GM23248 (cell line): ENCODE measurements at places on chromosomes 12 and 14.

- no peak for DNase-seq
These were observed 6.5 kb upstream of the LGMN start for GRCh38 chr14:92754966-92755365.

DNA sequence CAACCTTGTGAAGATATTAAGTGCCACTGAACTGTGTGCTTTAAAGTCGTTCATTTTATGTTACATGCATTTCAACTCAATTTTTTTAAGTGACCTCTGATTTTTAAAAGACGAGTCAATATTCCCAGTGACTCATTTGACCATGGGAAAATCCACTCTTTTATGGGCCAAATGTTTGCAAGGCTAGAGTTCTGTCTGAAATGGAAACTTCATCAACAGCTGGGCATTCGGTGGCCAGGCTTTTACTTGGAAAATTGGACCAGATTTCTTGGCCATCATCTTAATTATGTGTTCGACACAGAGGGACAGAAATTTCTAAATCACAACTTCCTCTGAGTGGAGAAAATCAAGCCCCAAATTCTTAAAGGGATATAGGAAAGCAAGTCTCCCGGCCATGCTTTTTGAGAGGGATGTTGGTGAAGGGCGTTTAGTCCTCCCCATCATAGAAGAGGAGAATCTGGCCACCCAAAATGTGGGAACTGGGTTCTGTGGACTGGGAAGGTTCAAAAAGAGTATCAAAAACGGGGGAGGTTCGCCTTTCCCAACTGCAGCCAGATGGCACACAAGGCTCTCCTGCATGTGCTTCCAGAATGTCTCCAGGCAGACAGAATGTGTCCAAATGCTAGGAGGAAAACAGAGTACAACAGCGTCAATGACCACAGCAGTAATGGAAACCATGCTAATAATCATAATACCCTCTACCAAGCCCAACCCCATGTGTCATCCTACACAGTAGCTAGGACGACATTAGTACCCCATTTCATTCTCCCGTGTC is 40.9 kb upstream of the FZD10 start:
- peak; percentile 5 for DNase-seq

DNA sequence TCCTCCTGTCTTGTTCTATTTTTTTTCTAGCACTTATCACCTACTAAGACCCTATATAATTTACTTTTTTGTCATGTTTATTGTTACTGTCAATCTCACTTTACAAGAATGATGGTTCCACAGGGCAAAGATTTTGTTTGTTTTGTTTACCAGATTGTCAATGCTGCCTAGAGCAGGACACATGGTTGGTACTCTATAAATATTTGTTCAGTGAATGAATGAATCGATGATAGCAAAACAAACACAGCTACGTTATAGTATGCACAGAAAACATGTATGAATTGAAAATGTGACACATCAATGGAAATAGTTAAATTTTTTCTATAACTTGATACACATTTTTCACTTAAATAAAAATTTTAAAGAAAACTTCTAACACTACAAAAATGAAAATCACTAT is 67.1 kb upstream of the KRR1 start:
- DNase-seq, result no peak

- DNase-seq, result peak; percentile 58
These were observed 63.0 kb downstream of the GNS start for GRCh38 chr12:64696080-64696741.

GRCh38 chr12:53694756-53695151 is 18.9 kb upstream of the ATP5MC2 start:
- no peak for DNase-seq

DNA sequence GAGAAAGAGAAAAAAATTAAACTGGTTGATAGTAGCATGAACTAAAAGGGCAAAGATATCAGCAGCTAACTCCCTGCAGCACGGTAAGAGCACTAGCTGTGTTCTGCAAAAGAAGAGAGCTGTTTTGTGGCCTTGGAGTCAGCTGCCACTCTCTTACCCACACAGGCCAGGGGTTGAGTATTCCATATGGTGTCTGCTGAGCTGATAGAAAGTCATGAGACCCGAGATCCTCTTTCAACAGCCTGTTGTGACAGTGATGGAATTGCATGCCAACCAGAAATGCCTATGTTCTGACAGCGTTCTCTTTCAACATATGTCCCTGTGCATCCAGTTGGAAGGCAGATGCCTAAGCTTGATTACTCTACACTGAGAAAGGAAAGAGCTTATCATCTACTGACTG is 39.9 kb downstream of the TMTC1 start:
- DNase-seq, result peak; percentile 78

- no peak for DNase-seq
These were observed 8.2 kb downstream of the TMEM121 start for GRCh38 chr14:105534586-105534985.

- no peak for DNase-seq
These were observed 66.7 kb downstream of the RESF1 start for GRCh38 chr12:32025906-32026305.

DNA sequence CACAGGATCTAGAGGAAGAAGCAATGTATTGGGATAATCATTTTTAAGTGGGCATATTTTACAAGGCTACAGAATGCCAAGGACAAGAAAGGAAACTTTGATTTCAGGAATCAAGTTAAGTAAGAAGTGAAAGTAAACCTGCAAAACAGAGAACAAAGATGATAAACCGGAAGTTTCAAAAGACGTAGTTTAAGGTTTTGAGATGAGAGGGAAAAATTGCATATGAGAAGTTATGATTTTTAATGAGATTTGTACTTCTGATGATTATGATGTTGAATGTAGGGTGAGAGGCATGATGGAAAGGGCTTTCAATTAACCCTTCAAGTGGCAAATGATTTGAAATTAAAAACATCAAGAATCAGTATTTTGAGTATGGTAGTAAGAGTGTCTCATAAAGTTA is 134.9 kb downstream of the CAPZA3 start:
- no peak for DNase-seq

DNA sequence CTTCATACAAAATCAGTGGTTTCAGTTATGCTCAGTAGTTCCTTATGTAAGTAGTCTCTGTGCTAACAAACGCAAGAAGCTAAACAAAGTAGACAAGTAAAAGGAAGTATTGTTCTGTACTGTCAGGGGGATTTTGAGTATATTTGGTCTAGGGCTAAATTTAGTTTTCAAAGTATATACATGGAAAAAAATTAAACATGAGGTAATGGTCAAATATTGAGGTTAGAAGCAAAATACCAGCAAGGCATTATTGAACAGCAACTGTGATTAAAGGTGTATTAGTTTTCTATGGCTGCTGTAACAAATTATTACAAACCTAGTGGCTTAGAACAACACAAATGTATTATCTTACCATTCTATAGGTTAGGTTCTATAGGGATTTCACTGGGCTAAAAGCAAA is 18.8 kb downstream of the GNG2 start:
- DNase-seq, result no peak

DNA sequence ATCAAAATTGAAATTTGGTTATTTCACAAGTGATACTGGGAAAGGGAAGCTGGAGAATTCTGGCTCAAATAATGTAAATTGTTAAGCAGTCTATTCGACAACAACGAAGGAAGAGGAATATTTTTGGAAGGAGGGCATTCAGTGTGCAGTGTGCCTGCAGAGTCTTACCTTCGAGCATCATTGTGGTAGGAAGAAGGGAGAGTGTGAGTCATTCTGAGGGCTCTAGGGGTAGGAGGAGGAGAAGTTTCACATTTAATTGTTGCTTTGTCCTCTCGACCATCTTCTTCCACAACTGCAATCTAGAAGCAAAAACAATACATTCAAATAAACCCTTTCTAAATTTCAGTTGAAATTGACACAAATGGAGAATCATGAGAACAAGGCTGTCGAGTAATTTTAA is 263.0 kb downstream of the ACSS3 start:
- DNase-seq, result no peak

DNA sequence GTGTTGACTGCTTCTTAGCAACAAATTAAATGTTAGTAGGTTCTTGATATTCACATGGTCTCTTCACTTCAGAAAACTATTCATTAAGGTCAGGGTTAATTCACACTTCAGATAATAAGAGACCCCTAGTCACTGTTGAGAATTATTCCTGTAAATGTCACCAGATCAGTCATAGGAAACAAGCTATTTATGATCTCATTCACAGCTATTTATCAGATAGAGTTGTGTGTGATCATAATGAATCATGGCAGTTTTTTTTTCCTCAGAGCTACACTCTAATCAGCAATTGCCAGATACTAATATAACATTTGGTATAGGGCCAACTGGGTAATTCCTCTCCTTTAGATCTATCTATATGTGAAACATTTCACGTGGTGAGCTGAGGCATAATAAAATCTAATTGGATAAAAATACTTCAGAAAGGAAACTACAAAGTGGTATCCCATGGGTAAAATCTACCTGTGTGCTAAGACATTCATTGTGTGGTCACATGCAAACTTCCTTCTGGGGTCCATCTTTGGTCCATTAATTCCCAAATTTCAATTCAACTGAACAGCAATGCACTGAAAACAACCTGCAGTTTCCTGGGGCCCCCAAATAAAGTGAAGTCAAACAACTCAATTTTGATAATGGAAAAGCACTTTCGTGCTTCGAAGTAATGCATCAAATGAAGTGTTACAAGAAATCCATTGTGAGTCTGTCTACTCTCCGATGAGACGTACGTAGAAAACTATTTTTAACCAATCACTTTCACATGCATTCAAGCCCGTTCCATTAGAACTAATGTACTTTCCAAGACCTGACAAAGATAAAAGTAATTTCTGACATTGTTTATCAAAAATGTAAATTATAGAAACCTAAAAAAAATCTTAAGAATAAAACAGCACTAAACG is 197.0 kb downstream of the ACSS3 start:
- DNase-seq, result peak; percentile 23

- no peak for DNase-seq
These were observed 10.9 kb downstream of the SYNDIG1L start for GRCh38 chr14:74415115-74415437.

DNA sequence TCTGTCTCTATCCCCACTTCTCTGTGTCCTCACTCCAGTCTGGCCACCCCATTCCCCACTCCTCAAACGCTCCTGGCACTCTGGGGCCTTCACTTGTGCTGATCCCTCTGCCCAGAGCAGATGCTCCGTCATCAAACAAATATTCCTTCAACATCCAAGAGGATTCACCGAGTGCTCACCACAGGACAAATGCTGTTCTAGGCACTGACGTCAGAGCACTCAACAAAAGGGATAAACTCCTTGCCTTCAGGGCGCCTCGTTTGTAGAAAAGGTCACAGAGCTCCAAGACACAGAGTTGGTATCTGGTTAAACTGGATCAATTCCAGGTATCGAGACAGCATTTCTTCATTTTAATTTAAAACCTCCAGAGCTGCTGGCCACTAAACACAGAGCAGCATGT is 35.3 kb downstream of the PSMC1 start:
- peak; percentile 44 for DNase-seq

GRCh38 chr12:12017798-12018197 is 52.9 kb upstream of the BCL2L14 start:
- DNase-seq, result no peak

GRCh38 chr14:85546390-85546789 is 16.4 kb downstream of the FLRT2 start:
- no peak for DNase-seq

GRCh38 chr12:49901986-49902385 is 1.7 kb downstream of the FAIM2 start:
- no peak for DNase-seq

GRCh38 chr12:8032242-8033152 is at the start of gene FOXJ2:
FOXJ2 (plus strand) TSS chr12:8032716; CDS start chr12:8039833, 7,117 bp downstream.
- DNase-seq, result peak; percentile 87

GRCh38 chr14:58829594-58829993 is 191.8 kb downstream of the DACT1 start:
- no peak for DNase-seq

- peak; percentile 10 for DNase-seq
These were observed 21.3 kb upstream of the SNRPF start for GRCh38 chr12:95837240-95838038.

GRCh38 chr12:66203820-66204219 is 14.8 kb downstream of the IRAK3 start:
- DNase-seq, result no peak

DNA sequence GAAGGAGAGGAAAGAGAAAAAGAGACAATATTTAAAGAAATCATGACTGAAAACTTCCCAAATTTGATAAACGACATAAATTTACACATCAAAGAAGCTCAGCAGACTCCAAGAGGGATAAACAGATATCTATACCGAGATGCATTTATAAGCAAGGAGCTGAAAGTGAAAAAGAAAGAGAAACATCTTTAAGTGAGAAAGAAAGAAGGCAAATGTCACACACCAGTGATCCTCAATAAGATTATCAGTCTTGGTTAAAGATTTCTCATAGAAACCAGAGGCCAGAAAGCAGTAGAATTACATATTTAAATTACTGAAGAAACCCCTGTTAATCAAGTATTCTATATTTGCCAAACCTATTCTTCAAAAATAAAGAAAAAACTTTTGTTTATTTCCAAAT is 424.2 kb downstream of the SLC16A7 start:
- no peak for DNase-seq

DNA sequence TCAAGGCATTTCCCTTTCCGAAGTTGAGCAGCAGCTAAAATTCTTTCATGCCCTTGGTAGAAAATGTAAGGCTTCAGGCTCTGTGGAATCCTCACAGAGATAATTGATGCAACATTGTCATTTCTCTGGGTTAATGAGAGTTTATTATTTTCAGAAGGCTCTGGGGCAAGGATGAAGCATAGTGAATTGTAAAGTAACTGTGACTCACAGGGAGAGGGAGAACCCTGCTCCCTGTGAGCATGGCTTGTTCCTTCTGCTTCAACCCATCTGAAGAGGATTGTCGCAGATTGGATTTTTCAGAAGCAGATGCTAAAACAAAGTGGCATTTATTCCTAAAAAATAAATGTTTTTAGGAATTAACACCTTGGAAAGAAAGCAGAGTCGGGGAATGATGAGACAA is 41.2 kb downstream of the APOBEC1 start:
- DNase-seq, result peak; percentile 41

- DNase-seq, result peak; percentile 63
These were observed 47.6 kb upstream of the PPP1CC start for GRCh38 chr12:110790301-110790700.

DNA sequence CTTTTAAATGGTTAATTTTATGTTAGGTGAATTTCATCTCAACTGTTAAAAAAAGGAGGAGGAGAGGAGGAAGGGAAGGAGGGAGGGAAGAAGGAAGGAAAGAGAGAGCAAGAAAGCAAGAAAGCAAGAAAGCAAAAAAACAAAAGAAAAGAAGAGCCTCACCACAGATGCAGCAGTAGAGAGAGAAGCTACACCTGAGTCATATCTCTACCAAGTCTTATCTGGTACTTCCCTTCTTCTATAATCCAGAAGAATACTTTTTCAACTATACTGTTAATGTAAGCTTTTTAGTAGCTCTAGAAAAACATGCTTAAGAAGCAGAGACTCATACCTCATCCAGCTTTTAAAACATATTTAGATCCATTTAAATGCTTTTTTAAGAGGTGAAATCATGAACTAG is 5.6 kb upstream of the IL26 start:
- DNase-seq, result no peak

- DNase-seq, result no peak
These were observed 400 bp upstream of the NDUFA12 start for GRCh38 chr12:95003921-95004272.
